ENCODE measurements at places on chromosomes 6 and 20.

DNA sequence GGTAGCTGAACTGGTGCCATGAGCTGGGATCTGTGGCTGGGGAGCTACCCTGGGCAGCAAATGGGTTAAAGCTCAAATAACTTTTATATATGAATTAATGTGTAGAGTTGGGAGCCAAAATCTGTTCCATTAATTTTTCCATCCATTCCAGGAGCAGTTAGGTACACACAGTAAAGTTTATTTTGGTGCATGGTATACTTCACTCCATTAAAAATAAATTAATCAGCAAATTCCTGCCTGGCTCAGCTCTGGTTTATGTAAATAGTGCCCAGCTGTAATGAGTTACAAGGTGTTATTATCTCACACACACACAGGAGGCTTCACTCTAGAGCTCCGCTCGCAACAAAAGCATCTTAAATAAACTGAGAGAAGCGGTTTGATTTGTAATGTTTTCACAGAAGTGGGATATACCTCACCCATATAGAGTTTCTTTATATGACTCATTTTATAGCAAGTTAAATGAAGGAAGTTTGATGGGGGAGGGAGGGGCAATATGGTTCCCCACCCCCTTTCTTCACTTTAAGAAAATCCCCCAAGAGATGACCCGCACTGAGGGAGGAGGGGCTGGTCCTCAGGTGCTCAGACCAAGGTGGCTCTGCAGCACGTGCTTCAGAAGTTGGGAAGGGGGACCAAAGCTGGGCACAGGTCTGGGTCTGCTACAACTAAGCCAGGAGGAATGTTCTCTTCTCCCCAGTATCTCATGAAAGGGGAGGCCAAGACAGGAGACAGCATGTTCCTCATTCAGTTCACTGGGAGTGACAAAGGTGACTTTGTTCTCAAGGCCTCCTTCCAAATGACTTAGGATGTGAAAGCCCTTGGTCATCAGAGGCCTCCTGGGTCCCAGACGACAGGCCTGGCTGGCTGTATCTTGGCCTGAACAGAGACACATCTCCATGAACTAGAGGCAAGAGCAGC, 10.5 kb upstream of the FAM83C start:
- DNase-seq: no peak

GRCh38 chr20:17787816-17788215, 88.0 kb downstream of the BANF2 start:
- DNase-seq: no peak

DNA sequence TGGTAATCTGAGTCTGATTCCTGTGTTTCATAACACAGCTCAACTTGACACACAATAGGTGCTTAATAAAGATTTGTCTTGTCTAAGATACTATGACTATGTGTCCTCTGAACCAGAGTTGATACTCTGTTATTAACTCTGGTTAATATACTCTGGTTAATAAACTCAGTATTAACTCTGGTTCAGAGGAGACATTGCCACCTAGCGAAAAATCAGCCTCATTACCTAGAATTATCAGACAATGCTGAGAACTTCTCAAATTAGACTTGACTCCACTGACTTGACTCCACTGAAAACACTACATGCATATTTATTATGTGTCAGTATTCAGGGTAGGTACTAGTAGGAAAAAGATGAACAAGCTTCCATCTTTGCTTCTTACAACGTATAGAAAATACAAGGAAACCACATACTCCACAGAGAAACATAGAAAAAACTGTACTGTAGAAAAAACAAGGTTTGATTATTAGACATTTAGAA, 73.9 kb downstream of the AHI1 start:
- DNase-seq: peak; percentile 59

GRCh38 chr6:80077067-80077466, 29.4 kb upstream of the BCKDHB start:
- no peak for DNase-seq

DNA sequence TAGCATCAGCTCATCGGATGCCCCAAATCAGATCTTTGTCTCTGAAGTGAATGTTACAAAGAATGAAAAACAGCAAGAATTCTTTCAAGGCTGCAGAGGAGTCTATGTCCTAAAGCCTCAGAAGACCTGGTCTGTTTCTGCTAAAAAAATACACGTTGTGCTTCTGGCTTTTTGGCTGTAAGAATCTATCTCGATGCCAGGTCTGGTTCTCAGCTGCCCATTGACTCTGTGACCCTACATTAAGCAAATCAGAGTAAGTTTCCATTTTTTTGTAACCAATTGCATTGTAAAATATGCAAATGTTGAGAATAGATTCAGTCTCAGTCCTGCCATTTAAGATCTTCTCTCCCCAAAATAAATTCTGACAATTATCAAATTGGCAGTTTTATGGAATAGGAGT, 705.4 kb downstream of the RFPL4B start:
- no peak for DNase-seq

DNA sequence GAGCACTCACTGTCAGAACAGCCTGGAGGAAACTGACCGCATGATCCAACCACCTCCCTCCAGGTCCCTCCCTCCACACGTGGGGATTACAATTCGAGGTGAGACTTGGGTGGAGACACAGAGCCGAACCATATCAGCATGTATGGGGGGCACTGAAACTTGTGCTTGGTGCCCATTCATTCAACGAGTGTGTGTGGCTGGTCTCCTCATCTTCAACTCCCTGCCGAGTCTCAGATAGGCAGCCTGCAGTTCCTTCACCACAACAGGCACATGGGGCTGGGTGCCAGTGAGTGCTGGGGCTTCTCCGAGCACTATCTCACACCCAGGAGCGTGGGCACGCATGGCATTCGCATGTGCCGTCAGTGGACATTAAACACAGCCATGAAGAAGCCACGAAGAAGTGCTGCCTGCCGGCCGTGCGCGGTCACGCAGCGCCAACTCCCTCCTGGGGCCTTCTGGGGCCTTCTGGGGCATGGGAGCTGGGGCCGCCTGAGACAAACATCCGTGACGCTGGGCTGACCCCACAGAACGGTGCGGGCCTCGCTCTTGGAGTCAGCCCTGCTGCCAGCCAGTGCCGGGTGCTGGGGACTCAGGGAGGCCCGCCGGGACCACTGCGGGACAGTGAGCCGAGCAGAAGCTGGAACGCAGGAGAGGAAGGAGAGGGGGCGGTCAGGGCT, 714 bp upstream of the RTEL1 start:
- no peak for DNase-seq

DNA sequence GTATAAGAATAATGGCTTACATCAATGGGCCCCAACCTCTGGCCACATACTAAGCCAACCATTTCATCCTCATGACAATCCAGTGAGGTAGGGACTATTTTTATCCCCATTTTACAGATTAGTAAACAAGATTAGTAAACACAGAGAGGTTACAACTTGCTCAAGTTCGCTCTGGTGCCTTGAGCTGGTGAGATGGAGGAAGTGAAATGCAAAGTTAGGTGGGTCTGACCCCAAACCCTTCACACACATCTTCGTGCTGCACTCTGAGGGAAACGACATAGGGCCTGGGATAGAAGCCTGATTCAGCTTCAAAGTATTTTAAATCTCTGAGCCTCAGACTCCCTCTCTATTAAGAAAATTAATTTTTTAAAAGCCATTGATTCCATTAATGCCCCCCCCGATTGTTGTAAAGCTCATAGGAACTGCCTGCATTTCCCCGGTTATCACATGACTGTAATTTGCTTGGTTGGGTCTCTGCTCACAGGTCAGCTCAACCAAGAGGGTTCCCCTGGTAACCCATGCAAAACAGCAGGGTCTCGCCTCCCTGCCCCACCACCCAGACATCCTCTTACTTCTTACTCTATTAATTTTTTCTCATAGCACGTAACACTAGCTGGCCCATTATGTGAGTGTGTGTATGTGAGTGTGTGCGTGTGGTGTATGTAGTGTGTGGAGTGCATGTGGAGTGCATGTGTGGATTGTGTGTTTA, 221.2 kb downstream of the MAFB start:
- DNase-seq: no peak

DNA sequence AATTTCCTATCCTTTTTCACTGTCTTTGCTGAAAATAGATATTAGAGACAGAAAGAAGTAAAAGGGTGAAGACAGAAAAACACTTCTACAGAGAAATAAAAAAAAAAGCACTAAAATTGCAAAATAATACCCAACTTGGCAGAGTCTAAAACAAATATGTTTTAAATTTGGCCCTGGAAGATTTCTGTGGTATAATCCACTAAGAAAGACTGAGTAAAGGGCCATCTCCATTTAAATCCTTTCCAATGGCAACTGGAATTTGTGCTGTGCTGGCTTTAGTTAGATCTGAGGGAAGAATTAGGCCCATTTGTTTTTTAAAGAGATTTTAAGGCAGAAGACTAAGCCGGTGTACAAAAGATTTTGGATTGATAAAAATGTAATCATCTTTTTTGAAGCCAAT, 321.2 kb downstream of the GJA1 start:
- DNase-seq: no peak

GRCh38 chr6:158046201-158047126, 64.8 kb downstream of the SYNJ2 start:
- no peak for DNase-seq

DNA sequence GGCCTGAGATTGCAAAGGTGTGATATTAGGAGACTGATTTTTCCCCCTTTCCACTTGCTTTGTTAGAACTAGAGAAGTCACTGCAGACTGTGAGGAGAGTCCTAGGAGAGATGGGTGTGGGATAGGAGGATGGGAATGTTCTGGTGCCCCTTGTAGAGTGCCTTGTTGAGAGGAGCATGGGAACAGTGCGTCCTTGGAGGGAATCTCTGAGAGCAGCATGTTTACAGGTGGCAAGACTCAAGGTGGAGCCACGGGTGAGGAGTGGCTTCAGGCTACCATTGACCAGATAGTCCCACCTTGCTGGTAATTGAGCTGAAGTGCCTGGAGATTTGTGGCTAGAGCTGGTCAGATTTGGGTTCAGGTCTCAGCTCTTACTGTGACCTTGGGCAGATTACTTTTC, 6.0 kb downstream of the PLCG1 start:
- no peak for DNase-seq

- no peak for DNase-seq
These were observed 2.0 kb upstream of the NPEPL1 start for GRCh38 chr20:58690396-58691135.

DNA sequence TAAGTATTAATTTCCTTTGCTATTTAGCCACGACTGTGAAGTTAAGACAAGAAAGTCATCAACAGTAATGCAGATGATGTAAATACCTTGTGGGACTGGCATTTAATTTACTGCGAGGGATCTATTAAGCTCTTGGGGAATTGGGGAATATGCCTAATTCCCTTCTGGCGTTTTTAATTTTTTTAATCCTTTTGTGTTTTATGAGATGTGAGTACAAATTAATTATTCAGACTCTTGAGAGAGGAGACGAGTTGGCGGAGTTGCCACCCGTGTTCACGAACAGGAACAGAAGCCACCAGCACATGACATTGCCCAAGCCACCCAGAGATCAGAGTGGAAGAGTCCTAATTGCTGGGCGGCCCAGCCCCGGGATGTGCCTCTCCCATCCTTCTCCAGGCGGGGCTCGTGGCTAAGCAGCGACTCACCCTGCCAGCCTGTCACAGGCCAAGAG, 533 bp upstream of the CRYBG1 start:
- DNase-seq: no peak

DNA sequence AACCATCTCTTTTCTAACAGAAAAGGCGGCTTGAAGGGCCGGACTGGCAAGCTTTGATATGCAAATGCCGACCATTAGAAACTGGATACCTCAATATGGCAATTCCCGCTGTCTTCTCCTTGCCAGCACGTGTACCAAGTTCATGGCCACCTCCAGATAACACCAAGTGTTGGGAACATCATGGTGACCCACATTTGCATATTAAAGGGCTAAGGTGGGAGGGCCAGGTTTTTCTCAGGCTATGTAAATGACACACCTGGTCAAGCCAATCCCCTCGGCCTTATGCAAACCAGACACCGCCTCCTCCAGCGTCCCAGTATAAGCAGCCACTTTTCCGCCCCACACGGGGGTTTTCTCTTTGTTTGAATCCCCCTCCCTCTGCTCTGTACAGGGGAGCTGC, 110.7 kb downstream of the DACT2 start:
- no peak for DNase-seq

DNA sequence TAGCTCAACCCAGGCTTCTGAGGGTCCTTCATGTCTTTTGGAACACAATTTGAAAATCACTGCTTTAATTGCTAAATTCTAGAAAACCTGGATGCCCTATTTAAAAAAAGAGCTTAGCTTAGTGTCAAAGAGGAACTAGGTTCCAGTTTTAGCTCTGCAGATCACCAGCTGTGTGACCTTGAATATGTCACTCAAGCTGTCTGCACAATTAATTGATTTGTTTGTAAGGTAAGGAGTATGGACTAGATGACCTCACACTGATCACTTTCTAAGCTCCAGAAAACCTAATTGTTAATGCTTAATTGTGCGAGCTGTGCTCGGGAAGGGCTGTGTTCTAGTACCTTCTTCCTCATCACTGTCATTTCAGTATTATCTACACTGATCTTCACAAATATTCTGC, 26.2 kb downstream of the UTRN start:
- no peak for DNase-seq

DNA sequence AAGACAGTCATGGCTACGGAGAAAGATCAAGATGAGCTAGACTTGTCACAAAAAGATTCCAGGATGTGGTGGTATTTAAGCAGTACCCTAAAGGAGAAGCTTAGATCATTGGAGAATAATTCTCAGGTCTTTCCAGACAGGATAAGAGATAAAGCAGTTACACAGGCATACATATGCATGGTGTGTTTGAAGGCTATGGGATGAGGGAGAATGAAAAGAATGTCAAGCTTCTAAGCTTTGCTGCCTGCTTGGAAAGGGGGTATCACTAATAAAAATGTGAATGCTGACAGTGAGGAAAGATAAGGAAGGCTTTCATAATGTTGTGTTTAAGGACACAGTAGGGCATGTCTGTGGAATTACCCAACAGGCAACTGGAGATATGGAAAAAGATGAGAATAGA, 28.1 kb downstream of the RWDD2A start:
- DNase-seq: no peak

GRCh38 chr20:1431158-1431557, 35.5 kb downstream of the NSFL1C start:
- no peak for DNase-seq

GRCh38 chr6:125764121-125764671, 14.8 kb downstream of the HEY2 start:
- no peak for DNase-seq

- DNase-seq: no peak
These were observed 26.4 kb downstream of the CD40 start for GRCh38 chr20:46144432-46145025.

- peak; percentile 47 for DNase-seq
These were observed at the start of gene ZNF512B for GRCh38 chr20:63969838-63970713. Gene ZNF512B (minus strand): TSS chr20:63969930. CDS start chr20:63967950, 1,980 bp downstream.

- peak; percentile 92 for DNase-seq
These were observed 7.7 kb downstream of the PSMB1 start for GRCh38 chr6:170545405-170545804.

DNA sequence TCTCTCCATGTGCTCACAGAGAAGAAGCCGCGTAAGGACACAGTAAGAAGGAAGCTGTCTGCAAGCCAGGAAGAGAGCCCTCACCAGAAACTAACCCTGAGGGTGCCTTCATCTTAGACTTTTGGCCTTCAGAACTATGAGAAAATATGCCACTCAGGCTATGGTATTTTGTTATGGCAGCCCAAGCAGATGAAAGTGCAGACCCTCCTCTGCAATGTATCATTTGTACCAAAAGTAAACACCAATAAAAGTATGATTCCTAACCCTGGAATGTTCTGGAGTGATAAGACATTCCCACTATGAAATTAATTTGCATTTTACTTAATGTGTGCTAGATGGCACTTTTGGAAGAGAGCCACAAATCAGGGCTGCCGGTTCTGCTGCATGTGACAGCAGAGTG, 594.3 kb downstream of the UTRN start:
- no peak for DNase-seq

- DNase-seq: no peak
These were observed 117.4 kb upstream of the SLC24A3 start for GRCh38 chr20:19094959-19095541.

- DNase-seq: peak; percentile 9
These were observed 53.7 kb downstream of the MOCS1 start for GRCh38 chr6:39880594-39880993.

All from NCI-H774 (cell line).